ENCODE measurements at places on chromosomes 7 and 10. TPM values are rescaled to one million over a fixed set of nuclear protein-coding genes. Genes with fewer than 3 reads are reported as not detected.

DNA sequence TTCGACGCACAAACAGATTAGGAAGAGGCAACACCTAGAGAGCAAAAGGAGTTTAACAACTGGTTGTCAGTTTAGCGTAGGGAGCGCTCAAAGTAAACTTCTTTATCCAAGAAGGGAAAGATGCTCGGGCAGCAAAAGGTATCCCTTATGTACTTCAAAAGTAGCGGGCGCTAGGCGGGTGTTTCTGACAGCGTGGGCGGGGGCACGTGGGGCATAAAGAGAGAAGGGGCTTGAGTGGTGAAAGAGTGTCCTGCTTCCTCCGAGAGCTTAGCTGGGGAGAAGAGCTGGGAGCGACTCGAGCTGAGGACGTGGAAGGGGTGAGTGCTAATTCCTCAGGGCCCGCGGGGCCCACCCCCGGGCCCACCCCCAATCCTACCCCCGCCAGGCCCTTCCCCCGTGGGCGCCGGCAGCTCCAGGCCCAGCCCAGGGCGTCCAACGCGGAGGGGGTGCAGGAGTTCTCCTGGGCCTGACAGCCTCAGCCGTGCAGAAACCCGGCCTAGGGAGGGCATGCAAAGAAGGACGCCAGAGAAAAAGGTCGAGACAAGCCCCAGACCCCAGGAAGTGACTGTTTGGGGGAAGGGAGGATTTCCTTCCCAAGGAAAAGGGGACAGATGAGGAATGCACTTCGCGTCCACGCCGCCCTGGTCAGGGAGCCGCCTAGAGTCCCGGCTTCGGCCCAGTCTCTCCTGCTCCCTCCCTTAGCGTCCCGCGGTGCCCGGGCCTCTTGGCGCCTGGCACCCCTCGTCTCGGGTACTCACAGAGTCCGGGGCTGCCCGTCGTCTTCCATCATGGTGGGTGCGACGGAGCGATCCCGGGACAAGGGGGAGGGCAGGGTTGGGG lies 868 bp downstream of the TIAL1 start:
- peak; percentile 36 for DNase-seq
- peak overlapping the region; percentile 96 for H3K4me3 ChIP-seq
- H3K27ac ChIP-seq, result peak overlapping the region; percentile 99
- H3K27me3 ChIP-seq, result no peaks in the 10 kb centered on the region
- no peaks in the 10 kb centered on the region for H3K36me3 ChIP-seq

DNA sequence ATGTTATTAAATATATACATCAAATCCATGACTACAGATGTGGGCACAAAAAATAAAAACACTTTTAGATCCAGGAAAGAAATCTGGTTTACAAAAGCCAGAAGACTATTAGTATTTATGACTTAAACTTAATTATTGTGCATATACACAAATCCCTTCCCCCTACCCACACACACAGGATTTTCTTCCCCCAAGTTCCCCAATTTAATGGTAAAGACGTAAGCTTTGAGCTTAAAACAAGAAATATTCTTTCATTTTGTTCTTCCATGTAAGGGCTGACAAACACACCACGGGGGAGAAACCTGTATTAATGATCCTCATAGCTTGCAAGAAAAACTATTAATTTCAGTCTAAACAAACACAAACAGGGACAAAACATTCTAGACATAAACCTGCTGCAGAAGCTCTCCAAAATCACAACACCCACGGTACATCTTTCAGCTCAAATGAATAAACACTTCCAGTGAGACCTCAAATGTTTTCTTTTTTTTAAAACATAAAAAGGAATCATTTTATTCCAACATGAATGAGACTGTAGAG lies 28.5 kb downstream of the OSBPL3 start:
- peaks cover 2% of the 10 kb centered on the region for H3K4me1 ChIP-seq
- H3K27ac ChIP-seq, result no peak overlapping the region
- DNase-seq, result no peak

AHR gene
- polyA plus RNA-seq, result 9.7 TPM

TWIST1 gene
- polyA plus RNA-seq, result 4.3 TPM

Measured in ovary (tissue), 10 donors.